ENCODE measurements at places on chromosomes 11 and 22.

DNA sequence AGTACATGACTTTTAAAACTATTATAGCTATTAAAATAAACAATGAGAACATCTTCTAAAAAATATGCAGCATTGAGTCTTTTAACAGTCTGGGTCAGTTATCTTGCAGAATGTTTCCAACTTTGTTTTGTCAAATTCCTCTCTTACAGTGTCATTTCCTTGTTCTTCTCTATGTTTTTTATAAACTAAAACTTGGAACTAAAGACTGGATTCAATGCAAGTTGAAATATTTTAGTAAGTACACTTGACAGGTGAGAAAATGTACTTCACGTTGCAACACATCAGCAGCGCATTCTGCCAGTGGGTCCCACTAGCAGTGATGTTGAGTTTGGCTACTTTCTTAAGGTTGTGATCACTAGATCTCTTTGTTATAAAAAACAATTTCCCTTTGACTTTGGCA lies 1407.6 kb upstream of the RAG2 start:
- DNase-seq: no peak

DNA sequence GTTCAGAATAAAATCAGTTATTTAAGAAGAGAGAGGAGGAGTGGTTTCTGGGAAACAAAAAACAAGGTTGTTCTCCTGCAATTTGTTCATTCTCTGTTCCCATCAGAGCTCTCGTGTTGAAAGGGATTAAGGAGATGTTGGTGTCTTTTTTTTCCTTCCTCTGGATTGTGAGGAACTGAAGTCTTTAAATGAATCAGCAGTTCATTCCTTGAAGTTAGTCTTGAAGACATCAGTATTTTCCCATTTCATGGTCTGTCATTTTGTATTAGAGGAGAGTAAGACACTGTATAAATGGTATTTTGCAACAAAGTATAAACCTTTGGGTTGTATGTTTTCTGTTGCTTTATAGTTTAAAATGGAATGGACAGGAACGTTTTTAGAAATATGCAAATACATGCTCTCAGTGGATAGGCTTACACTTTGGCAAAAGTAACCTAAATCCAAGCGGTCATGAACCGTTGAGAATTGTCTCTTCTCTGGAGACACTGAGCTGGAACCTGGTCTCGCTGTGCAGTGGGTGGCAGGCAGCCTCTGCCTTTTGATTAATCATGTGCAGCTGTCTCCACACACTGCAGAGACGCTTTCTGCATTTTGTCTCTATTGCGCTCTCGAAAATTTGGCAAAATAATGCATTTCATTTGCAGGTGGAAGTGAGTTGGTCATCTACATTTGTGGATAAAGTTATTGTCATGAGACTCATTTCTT lies 33.0 kb downstream of the SAMM50 start:
- DNase-seq: no peak

GRCh38 chr11:43419460-43419859 lies 60.7 kb downstream of the TTC17 start:
- DNase-seq: no peak

DNA sequence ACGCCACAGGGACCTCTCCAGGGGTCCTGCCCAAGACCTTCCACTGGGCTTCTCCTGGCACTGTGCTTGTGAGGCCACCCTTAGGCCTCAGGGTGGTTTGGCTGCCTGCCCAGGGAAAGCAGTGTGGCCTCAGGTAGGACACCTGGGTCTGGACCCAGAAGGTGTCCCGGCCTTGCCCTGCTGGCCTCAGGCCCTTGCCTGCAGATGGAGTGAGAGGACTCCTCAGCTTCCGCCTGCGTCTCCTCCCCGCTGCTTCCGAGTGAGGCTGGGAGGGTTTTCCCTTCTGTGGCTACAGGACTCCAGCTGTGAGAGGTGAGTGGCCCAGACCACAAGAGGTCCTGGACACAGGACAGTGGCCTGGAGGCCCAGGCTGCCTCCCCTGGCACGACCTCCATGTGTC lies 60.4 kb downstream of the WNT7B start:
- no peak for DNase-seq
